ENCODE measurements at places on chromosomes 6 and 20.

GRCh38 chr6:43923376-43924221 lies 153.6 kb downstream of the VEGFA start:
- DNase-seq = no peak

- no peak for DNase-seq
Measured at GRCh38 chr20:57717797-57718196, 8.0 kb upstream of the PMEPA1 start.

GRCh38 chr6:47352194-47352920 lies 42.7 kb upstream of the TNFRSF21 start:
- no peak for DNase-seq

GRCh38 chr6:31723980-31724691 lies 963 bp downstream of the MPIG6B start:
- DNase-seq = no peak

GRCh38 chr20:61569825-61570224 lies 317.8 kb downstream of the CDH4 start:
- no peak for DNase-seq

- DNase-seq = no peak
Measured at GRCh38 chr6:110495949-110496348, 19.5 kb upstream of the SLC22A16 start.

DNA sequence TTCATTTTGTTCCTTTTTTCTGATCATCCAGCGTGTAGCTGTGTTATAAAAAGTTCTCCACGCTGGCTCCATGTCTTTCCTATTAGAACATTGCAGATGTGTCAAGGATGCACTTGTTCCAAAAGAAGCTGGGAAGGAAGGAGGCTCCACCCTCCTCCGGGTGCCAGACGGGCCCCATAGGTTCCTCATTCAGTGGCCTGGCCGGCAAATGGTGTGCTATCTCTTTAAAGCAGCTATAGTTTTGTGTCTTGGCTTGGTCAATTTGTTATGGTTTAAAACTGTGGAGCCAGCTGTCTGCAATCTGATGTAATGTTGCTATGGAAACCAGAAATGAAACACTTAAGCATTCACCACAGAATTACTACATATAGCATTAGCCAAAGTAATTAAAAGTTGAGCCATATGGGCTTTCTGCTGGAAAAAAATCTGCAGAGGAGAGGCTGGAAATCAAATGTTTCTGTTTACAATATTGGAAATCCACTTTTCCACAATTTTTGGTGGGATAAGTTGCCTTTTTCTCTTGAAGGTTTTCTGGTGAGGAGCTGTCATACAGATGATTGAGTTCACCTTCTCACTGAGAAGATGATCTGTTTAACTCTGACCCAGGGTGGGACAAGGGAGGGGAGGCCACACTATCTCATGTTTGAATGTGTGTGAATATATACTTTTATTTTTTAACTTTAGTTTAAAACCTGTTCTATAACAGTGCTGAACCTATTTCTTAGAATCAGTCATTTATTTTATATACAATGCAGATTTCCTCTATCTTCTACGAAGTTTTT lies 167.4 kb downstream of the SASH1 start:
- DNase-seq = no peak

- DNase-seq = no peak
Measured at GRCh38 chr6:91142154-91142553, 555.3 kb upstream of the MAP3K7 start.

All from GM12891 (cell line).